Retina (tissue), 1 donor: ENCODE measurements at places on chromosomes 6 and 20.
A peak's percentile ranks its signal among the peaks of the same experiment; 100 is the strongest.

DNA sequence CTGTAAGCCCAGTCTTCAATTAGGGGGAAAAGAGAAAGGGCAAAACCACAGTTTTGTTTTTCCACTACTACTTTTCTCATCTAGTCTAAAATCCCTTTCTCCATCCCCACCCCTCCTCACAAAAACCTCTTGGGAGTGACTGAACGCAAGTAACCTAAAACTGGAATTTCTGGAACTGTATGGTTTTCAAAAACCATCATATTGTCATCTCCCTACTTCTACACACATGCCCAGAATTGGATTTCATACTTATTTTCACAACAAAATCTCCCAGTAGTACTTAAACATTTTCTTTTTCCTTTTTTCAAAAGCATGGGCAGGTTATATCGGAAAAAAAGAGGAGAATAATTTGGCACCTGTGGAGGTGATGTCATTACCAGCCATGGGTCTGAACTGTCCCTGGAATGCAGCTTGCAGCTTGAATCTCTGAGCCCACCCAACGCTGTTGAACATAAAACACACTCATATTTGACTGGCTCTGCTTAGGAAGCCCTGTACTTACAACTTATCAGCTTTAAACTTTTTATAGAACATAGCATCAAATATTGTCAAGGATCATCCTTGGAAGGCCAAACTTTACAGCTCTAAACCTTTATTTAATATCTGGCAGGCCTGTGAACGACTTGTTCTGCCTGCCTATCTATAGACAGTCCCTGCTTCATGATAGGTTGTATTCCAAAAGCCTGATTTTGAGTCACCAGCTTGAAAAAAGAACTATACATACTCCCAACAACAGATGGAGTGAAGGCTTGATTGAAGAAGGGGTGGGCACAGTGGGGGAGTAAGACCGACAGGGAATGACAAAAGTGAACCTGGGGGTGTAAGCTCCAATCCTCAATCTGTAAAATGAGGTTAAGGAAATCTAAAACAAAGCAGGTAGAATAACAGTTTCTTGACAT lies 59.3 kb downstream of the EPB41L2 start:
- no peak for DNase-seq

GRCh38 chr6:118844915-118845314 lies 49.0 kb upstream of the ASF1A start:
- DNase-seq, result no peak

- DNase-seq, result peak; percentile 17
These were observed 50.1 kb downstream of the CARMIL1 start for GRCh38 chr6:25329161-25329817.

DNA sequence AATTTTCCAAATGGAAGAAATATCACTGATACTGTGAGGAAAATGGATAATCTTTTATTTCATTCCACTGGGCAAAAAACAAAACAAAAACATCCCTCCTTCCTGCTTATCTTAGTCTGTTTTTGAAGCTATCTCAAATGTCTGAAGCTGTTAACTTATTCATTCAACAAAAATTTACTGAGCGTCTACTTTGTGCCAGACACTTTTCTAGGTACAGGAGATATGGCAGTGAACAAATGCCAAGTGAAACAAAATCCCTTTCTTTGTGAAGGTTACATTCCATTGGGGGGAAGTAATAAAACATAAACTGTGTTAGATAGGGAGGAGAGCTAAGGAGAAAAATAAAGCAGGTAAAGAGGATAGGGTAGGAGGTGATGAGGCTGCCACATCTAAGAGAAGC lies 47.5 kb downstream of the TNFRSF21 start:
- no peak for DNase-seq

GRCh38 chr6:112485120-112485826 lies 138.1 kb downstream of the RFPL4B start:
- no peak for DNase-seq

- DNase-seq, result no peak
These were observed 7.7 kb upstream of the KLHL31 start for GRCh38 chr6:53673162-53673727.

DNA sequence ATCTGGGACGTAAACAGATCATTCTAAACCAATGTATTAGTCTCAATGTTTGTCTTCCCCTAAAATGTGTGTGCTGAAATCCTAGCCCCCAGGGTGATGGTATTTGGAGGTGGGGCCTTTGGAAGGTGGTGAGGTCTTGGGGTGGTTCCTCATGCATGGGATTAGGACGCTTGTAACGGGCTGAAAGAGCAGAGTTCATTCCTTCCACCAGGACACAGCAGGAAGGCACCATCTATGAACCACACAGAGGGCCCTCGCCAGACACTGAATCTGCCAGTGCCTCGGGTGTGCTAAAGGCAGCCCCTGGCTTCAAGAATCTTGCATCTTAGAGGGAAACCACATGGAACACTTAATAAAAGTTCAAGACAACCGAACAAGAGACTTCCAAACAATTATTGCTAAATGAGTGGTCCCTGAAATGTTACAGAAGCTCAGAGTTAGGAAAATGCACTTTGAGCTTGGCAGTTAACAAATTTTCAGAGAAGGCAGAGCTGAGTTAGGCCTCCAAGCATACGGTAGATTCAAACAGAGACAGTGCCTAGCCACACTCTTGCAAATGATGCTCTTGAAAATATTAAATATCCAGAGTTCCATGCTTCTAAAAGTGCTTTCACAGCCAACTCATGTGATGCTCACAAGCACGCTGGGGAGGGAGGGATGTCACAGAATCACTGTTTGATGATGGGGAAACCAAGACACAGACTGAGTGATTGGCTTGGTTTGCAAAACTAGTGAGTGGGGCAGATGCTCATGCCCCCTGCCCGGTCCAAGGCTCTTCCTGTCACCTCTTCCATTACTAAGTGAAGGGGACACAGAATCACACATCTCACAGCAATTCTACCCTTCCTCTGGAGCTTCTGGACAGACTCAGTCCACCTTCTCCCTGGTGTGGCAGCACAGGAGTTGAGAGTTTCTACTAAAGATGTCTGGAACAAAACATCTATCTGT lies 27.4 kb downstream of the TBC1D7 start:
- DNase-seq, result no peak

- no peak for DNase-seq
These were observed 600.7 kb downstream of the HDGFL1 start for GRCh38 chr6:23170049-23170448.
